Osteocyte (in vitro differentiated cells): ENCODE measurements at places on chromosomes 3 and 15. TPM values are rescaled to one million over a fixed set of nuclear protein-coding genes. Genes with fewer than 3 reads are reported as not detected.
A peak's percentile ranks its signal among the peaks of the same experiment; 100 is the strongest.

Gene KBTBD12
- not detected in 2 replicates for total RNA-seq

Gene ZNF860
- 0.55 and 1.3 TPM in 2 replicates for total RNA-seq

DNA sequence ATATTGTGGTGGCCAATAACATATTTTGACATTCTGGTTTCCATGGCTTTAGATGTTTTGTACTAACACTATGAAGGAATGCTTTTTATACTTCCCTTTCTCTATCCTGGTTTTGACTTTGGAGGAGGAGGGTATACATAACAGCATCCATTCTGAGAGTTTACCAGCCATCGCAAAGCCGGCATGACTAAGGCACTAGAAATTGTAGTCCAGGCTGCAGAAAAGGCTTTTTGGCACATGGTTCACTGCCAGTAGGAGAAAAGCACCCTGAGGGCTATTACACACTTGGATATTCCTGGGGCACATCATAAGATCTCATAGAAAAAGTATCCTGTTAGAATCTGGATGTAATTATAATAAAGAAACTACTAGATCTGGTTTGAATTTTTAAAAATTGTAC lies 101.8 kb downstream of the STT3B start:
- no peak for DNase-seq
- no peaks in the 10 kb centered on the region for H3K27me3 ChIP-seq
- peaks cover 36% of the 10 kb centered on the region for H3K4me1 ChIP-seq
- H3K36me3 ChIP-seq, result peaks cover 46% of the 10 kb centered on the region
- no peak overlapping the region for H3K4me3 ChIP-seq
- H3K27ac ChIP-seq, result peak overlapping the region; percentile 27

- H3K4me3 ChIP-seq, result peak overlapping the region; percentile 99
- peaks cover 41% of the 10 kb centered on the region for H3K4me1 ChIP-seq
- H3K27ac ChIP-seq, result peak overlapping the region; percentile 99
- DNase-seq, result no peak
Observed at GRCh38 chr3:142445816-142446254, 2.0 kb downstream of the XRN1 start.
